Non-pigmented ciliary epithelial cell (primary cell): ENCODE measurements at places on chromosomes 12 and 14.

DNA sequence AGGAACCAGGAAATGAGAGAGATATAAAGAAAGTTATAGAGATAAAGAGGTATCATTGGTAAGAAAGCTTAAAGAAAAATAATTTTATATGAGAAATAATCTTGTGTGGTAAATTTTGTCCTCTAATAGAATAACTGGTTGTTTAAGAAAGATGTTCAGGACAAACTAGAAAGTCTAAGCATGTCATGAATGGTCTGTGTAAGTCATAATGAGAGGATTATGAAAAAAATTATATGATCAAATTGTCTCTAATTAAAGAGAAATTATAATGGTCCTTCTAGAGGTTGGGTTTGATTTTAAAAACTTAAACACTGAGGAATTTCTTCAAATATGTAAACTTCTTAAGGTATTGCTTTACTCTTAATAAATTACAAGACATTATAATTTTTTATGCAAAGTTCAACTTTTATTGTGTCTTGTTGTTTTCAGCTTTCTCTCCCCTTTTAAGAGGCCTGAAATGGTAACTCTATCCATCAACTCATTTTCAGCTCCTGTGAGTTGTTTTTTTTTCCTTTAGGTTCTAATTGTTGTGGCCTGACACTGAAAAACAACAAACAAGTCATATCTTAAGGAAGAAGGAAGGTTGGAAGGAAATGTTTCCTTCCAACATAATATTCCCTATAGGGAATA is 88.2 kb upstream of the CNOT2 start:
- DNase-seq: no peak

DNA sequence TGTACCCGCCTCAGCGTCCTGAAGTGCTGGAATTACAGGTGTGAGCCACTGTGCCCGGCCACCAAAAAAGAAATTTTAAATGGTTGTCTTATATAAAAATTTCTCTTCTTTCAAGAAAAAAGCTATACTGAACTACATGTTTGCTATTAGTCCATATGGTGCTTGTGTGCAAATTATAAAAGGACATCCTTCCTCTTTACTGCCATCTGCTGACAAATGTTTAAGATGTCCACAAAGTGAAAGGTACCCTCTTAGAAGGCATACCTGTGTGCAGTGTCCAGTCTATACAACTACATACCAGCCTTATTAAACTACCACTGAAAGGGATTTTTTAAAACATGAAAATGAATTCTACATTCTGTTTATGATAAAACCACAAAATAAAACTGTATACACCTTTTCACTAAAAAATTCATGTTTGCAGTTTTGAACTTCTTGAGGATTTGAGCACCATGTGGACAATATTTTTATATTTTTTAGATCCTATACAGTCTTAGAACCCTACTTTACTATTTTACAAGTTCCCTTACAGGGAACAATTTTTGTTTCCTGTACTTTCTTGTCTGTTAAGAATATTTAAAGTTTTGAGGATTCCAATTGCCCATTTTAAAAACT is 32.8 kb upstream of the TOMM20L start:
- DNase-seq: no peak

DNA sequence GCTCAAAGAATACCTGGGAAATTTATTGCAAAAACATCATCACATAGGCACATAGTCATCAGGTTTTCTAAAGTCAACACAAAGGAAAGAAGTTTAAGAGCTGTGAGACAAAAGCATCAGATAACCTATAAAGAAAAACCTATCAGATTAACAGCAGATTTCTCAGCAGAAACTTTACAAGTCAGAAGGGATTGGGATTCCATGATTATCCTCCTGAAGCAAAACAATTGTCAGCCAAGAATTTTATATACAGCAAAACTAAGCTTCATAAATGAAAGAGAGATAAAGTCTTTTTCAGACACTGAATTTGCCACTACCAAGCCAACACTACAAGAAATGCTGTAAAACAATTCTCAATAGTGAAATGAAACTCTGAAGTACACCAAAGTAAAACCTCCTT is 28.8 kb upstream of the LGR5 start:
- DNase-seq: no peak

GRCh38 chr14:20799892-20800544 is 2.6 kb downstream of the RNASE1 start:
- no peak for DNase-seq

GRCh38 chr12:102061096-102061559 is 663 bp downstream of the WASHC3 start:
- no peak for DNase-seq

DNA sequence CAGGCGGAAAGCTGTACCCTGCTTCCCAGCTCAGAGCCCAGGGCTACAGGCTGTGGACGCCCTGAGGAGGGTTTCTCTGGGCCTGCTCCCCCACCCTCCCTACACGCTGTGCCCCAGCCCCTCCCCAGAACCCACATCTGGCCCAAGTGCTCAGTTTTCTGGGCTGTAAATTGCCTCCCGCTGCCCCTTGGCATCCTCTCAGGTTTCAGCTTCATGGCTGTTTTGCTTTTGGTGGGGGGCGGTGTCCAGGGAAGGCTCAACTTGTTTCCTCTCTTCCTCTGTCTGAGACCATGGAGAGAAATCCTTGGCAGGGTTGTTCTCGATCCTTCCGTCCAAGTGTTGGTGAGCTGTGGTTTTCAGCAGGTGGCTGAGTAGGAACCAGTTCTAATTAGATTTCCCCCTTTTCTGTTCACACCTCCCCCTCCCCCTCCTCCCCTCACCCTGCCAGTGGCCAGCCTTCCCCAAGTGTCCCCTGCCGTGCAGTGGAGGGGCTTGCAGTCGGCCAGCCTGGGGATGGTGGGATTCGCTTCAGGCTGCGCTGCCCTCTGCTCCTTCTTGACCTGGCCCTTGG is 61.8 kb downstream of the TSPAN9 start:
- DNase-seq: no peak

DNA sequence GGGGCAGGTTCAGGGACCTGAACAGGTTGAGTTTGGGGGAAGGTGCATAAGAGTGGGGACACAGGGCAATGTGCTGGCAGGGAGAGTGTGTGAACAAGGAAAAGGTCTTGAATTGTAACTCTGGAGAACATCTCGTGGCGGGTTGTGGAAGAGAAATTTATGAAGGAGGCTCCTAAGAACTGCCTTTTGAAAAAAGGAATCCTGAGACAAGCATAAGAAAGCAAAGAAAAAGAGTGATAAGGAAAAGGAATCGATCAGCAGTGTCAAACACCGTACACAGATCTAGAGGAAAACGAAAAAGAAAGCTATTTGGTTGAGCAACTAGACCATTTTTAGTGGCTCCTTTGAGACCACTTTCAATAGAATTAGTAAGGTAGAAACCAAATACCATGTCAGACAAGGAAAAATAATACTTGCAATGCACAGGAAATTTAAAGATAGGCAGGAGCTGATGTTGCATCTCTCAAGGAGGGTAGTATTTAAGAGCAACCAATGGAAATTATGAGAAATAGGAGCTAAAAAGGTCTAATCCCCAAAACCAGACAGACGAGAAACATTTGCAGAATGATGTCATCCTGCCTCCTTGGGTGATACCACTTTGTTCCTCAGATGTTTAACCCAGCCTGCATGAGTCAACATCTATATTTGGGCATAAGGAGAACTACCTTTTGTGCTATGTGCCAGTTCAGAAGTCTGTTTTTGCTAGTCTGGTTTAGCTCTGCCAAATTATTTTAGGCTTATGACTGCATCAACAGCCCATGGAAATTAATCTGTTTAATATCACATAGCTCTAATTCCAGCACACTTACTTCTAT is 64.5 kb upstream of the STK38L start:
- peak; percentile 99 for DNase-seq

DNA sequence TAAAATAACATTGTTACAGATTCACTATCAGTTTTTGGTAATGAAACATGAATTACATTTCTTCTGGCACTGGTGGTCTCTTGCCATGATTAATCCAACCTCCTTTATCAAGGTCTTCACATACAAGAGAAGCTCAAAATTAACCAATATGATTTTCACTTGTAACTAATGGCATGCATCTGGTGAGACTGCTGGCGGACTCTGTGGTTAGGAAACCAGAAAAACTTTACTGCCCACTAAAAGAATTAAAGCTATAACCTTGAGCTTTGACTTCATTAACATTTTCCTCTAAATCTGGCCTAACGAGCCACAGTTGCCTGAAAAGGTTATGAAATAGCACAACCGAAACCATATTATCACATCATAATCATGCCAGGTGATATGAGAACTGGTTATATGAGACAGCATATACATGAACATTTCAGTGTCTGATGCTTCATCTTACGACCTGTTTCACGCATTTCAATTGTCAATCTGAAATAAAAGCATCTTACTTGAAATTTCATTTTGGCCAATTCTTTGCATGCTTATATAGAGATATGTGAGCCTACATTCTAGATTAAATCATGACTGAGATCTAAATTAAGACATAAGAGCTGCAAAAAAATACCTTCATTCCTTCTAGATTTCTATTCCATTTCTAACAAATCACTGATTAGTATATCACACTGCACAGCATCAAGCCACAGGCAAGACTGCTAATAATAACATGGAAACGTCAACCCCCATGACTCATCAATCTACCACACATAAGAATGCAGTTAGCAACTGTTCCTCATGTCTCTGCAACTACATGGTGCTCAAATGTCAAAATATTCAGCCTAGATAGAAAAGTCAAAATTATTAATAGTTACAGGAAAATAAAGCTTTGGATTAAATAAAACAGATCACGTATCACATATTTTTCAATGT is 89.3 kb downstream of the OSBPL8 start:
- DNase-seq: peak; percentile 91

GRCh38 chr12:118219772-118220171 is 83.8 kb downstream of the PEBP1 start:
- no peak for DNase-seq

- DNase-seq: no peak
These were observed 152.3 kb upstream of the OTX2 start for GRCh38 chr14:56962444-56963080.

GRCh38 chr12:48005001-48005749 is 899 bp upstream of the COL2A1 start:
- no peak for DNase-seq

DNA sequence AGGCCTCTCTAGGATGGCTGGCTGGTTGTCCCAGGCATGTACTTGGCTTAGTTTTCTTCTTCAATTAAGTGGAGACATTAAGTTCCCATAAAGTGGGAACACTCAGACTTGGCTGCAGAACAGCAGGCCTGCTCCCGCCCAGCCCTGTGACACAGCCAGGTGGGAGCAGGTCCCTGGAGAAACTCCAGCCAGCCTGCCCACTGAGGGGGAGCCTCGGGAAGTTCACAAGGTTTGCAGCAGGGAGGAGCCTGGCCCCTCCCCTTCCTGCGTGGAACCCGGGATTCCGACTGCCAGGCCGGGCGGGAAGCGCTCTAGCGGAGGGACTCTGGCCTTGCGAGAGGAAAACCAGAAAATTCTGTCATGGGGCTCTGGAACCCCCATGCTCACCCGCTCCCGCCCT is 98.3 kb upstream of the EVL start:
- no peak for DNase-seq

GRCh38 chr12:115672506-115673080 is 604.9 kb downstream of the MED13L start:
- DNase-seq: no peak

DNA sequence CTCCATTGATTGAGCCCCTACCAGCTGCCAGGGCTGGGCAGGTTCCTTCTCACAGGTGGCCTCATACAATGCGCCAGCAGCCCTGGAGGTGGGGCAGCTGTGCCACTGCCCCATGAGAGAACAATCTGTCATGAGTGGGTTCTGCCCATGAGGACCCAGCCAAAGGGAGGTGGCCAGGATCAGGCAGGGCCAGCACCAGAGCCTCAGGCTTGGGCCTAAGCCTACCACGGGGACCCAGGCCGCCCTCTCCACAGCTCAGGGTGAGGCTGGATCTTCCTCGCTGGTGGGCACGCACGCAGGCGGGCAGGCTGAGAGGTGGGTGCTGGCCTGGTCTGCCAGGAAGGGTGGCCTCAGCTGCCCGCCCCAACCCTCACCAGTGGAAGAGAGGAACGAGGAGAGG is 110.7 kb downstream of the KIF26A start:
- no peak for DNase-seq

DNA sequence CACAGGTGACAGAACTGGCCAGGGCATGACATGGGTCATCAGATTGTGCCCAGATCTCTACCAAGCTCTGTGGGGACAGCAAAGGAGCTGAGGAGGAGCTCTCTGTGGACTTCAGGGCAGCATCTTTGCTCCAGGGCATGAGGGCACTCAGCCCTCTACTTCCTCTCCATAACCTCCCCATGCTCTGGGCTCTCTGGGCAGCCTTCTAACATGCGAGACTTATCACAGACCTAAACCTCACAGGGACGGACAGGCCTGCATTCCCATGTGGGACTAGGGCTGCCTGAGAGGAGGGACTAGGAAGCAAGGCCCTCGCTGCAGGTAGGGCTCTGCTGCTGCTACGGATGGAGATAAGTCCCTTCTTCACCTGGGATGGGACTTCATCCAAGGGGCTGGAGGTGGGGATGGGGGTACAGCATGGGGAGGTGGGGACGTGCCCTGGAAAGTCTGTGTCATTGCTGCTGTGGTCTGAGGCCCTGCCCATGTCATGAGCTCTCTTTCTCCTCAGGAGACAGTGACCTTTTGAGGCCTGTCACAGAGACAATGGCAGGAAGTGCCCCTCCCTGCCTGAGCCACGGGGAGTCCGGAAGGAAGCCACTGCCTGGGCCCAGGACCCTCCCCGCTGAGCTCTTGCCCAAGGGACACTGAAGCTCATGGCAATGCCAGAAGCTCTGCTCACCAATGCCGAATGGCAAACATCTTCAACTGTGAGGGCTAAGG is 44.1 kb downstream of the PITPNM2 start:
- DNase-seq: no peak

DNA sequence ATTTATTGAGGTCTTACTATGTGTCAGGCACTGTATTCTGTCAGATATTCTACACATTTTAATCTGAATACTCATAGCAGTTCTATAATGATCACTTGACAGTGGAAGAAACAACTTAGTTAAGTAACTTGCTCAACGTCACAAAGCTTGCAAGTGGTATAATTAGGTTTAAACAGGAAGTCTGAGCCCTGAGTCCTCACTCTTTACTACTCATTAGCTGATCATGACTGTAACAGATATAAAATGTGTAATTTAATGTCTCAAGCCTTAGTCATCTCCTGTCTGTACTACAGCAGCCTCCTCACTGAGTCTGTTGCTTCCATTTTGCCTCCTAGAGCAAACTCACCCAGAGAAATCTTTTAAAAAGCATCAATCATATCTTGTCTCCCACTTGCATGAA is 38.9 kb downstream of the PPP4R4 start:
- peak; percentile 28 for DNase-seq

DNA sequence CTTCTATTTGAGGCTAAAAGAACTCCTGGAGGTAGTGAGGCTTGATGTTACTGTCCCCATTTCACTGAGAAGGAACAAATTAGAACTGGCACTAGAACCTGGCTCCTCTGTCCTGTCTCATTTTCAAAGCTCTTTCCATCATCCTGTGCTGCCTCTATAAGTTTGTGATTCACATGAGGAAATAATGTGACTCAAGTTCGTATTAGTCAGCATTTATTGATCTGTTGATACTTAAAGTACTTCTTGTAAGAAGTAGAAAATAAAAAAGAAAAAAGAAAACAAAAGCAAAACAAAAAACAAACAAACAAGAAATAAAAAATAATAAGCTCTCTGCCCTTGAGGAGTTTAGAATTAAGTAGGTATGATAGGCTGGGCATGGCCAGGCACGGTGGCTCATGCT is 2.3 kb upstream of the ESPL1 start:
- no peak for DNase-seq
